ENCODE measurements at places on chromosomes 12 and 14.

- no peak for DNase-seq
These were observed 227.9 kb downstream of the KTN1 start for GRCh38 chr14:55807881-55808379.

DNA sequence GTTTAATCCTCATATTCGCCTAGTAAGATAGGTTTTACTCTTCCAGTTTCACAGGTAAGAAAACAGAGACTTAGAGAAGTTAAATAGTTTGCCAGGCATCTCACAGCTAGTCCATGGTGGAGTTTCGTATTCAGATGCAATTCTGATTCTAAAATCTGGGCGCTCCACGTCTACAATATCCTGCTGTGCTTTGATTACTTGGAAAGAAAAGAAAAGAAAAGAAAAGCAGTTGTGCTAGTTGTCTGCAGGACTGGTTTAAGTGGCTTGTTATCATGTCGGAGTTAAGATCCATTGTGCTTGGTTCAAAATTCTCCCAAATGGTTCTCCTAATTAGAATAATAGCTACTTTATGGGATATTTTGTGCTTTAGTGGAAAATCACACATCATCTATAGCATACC is 18.6 kb downstream of the AKAP3 start:
- DNase-seq: no peak

DNA sequence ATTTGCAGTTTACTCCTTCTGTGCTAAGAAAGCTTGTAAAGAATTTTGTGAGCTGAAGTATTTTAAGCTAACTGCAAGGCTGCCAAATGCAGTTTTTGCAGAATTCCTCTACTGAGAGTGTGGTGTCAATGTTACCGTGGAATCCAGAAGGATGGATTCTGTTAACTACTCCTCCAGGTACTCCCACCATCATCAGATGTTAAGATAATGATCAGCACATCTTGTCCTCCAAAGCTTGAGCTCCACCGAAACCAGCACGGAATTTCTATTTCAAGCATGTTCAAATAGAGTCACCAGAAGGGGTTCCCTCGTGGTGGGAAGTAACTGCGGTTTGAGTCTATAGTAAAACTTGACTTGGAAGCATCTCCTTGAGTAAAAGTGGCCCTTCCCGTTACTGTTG is 64.3 kb upstream of the CDKN3 start:
- no peak for DNase-seq

DNA sequence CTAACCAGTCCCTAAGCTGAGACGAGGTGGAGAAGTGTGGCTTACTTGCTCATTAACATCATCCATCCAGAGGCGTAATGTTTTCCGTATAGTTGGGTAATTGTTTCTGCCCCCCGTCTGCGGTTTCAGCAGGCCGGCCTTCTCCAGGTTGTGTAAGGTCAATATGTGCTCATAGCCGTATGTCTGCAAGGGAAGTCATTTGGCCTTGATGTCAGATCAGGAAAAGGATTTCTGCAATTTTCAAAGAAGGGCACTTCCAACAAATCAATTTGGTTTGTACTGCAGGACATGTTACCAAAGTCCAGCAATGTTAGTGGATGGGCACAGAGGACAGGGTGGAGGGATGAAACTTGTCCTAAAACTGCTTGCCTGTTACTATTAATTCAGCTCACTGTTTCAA is 9.9 kb upstream of the DIABLO start:
- DNase-seq: no peak

DNA sequence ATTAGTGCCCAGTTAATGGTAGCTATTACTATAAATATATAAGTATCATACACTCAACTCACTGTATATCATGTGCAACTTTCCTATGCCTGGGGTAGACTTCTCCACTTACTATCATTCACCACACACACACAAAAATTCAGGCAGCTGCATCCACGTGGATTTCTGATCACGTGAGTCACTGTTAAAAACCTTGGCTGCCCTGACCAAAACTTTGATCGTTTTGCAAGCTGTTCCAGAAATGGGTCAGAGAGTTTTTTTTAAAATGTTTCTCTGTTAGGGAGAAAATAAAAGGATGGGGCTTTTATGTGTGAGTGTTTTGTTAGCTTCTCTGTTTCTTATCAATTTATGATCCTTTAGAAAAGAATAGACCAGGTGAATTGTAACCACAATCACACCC is 198.2 kb upstream of the CNOT2 start:
- DNase-seq: no peak

DNA sequence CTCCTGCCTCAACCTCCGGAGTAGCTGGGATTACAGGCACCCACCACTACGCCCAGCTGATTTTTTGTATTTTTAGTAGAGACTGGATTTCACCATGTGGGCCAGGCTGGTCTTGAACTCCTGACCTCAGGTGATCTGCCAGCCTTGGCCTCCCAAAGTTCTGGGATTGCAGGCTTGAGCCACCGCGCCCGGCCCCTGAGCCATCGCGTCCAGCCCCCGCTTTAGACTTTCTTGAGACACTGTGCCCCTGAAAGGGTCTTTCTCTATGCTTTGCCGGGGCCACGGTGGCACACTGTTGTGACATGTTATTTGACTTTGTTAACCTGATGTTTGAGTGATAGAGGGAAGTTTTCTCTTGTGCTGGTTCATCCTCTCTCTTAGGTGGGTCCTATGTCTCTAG is 186.4 kb downstream of the BTG1 start:
- no peak for DNase-seq

GRCh38 chr12:61797266-61797665 is 462.9 kb upstream of the USP15 start:
- no peak for DNase-seq

DNA sequence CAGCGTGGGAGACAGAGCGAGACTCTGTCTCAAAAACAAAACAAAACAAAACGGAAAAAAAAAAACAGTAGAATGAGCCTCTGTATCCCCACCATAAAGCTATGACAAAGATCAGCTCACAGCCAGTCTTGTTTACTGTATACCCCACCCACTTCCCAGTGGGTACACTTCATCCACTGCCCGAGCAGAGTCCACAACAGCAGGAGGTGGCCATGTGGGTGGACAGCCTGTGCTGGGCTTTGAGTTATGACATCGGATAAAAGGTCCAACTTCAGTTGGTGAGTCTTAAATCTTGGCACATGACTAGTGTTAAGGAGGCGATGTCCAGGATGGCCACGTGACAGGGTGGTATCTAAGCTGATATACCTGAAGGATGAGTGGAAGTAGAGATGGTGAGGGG is 34.8 kb upstream of the MAPKAPK5 start:
- no peak for DNase-seq

- DNase-seq: no peak
These were observed 100.3 kb downstream of the LLPH start for GRCh38 chr12:66030217-66030781.

DNA sequence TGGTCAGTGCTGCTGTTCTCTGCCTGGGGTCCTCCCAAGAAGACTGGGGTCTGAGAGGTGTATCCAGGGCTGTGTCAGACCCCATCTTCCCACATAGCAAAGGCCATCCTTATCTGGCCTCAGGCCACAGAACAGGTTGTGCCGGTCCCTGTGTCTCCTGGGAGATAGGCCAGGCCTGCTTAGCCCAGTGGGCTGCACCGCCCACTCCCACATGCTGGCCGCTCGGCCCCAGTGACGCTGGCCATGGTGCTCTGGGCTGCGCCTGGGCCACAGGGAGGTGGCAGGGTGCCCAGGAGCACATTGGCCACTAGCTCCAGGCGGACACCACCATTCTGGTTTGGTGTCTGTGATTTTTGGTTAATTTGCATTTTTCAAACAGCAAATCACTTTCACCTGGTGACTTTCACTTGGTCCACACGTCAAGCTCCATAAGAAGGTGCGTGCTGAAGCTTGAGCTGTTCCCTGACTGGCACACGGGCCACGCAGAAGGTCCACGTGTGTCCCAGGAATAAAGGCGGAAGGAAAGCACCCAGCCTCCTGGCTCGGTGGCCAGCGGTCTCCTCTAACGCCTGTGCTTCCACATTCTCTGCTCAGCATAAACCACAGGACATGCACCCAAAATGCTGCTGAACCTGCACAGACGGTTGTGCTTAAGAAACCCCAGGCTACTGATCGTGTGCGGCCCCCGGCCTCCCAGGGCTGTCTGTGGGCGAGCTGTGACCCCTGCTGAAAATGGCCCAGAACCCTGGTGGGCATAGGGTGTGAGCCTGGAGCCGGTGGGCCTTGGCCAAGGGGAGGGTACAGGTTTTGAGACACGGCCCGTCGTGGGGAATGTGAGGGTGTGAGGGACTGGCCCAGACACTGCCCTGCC is 4.6 kb downstream of the FBRSL1 start:
- no peak for DNase-seq

DNA sequence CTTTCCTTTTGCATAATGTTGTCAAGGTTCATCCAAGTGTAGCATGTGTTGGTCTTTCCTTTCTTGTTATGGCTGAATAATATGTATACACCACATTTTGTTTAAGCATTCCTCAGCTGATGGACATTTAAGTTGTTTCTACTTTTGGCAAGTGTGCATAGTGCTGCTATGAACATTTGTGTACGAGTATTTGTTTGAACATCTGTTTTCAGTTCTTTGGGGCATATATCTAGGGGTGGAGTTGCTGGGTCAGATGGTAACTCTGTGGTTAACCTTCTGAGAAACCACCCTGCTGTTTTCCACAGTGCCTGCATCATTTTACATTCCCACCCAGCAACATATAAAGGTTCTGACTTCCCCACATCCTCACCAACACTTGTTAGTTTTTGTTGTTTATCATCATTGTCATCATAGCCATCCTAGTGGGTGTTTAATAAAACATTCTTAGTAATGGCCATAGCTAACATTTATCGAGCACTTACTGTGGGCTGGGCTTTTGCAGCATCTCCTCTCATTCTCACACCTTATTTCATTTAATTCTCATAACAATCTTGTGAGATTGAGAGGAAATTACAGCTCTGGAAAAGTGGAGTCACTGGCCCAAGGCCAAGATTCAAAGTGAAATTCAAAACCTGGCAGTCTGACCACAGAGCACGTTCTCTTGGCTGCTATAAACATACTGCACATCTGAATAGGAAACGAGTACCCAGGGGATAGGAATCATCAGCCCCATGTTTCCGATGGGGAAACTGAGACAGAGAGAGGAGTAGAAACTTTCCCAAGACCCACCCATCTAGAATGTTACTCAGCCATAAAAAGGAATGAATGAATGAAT is 193.6 kb downstream of the KSR2 start:
- no peak for DNase-seq

- DNase-seq: no peak
These were observed 126.1 kb downstream of the GCH1 start for GRCh38 chr14:54776361-54777001.

- no peak for DNase-seq
These were observed 62.9 kb downstream of the EPS8 start for GRCh38 chr12:15726027-15726877.

- no peak for DNase-seq
These were observed 96.1 kb downstream of the RBM19 start for GRCh38 chr12:113870035-113870434.

- no peak for DNase-seq
These were observed 2.5 kb upstream of the CACNA2D4 start for GRCh38 chr12:1920971-1921370.

DNA sequence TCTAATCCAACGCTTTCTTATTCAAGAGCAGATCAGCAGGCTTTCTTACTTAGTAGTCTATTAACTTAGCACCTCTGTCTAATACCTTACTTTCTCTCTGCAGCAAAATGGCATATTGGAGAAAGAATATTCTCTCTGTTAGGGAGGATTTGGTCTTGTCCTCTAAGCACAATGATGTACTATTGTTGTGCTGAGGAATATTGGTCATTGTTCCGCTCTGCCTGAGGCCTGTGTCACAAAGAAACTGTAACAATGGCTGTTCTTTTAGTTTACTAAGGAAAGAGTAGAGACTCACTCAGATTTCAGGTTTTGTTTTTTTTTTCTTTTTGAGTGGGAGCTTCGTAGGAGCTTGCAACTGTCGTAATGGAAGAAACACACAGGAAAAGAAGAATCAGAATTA is 1358.8 kb downstream of the LRFN5 start:
- no peak for DNase-seq

GRCh38 chr12:96047229-96048211 is 12.1 kb upstream of the LTA4H start:
- no peak for DNase-seq

DNA sequence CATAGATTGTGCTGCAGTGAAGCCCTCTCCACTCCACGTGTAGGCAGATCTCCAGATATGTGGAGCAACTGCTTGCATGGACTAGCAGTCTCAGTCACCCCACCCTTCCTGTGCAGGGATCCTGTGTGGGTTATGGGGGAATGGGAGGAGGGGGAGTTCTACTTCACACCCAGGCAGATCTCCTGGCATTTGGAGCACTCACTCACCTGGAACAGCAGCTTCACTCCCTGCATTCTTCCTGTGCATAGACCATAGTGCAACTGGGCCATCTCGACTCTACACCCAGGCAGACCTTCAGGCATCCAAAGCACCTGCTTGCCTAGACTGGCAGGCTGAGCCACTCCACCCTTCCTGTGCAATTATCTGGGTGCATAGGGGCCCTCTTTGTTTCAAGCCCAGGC is 96.0 kb upstream of the PCED1B start:
- DNase-seq: no peak

DNA sequence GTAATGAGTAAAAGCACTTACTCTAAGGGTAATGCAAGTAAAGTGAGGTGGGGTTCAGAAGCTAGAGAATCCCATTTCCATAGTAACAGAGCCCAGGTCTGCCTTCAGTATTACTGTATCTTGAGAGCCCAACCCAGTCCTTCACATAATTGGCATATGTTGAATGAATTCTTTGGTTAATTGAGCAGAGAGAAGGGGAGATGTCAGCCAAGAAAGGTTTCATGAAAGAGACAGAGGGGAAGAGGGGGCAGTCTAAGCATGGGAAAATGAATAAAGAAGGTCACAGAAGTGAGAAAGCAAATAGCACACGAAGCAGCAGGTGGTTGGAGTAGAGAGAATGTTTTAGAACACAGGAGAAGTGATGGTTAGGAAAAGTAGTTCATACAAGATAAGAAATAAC is 371.1 kb downstream of the SEC23A start:
- DNase-seq: no peak

DNA sequence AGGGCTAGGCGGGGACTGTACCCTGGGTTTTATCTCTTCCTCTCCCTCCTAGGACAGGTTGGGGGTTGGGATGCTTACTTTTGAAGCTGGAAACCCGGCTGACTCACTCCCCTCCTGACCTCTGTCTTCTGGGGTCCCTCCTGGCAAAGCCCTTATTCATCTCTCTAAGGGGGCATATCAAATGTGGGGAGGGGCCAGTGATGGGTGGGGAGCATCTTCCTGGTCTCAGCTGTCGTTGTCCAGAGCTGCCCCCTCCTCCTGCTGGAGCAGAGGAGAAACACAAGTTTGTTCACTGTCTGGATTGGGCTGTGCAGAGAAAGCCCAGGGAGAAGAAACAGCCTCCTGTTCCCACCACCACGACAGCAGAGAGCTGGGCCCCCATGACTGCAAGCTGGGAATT is 85.8 kb downstream of the TNFAIP2 start:
- no peak for DNase-seq

GRCh38 chr12:25194214-25194613 is 746 bp downstream of the DNAI7 start:
- no peak for DNase-seq

GRCh38 chr12:93230326-93230720 is 147.4 kb upstream of the NUDT4 start:
- no peak for DNase-seq

DNA sequence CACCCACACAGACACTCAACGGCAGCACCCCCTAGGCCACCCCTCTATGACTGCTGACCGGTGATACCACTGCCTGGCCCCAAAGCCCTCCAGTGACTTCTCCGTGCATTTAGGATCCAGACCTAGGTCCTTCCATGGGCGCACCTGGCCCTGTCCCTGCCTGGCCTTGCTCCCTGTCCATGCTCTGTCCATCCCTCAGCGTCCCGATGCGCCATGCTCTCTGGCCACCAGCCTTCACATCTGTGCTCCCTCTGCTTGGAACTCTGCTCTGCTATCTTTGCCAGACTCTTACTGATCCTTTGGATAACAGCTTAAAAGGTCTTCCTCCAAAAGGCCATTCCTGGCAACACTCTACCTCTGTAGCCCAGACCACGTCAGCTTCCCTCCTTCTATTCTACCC is 25.4 kb upstream of the HDAC7 start:
- no peak for DNase-seq
